ENCODE measurements at places on chromosomes 2 and 18. TPM values are rescaled to one million over a fixed set of nuclear protein-coding genes. Genes with fewer than 3 reads are reported as not detected.

GRCh38 chr2:29749041-29749440, 172.3 kb downstream of the ALK start:
- no peak for DNase-seq
- H3K36me3 ChIP-seq: no peaks in the 10 kb centered on the region
- H3K27me3 ChIP-seq: peaks cover 3% of the 10 kb centered on the region
- H3K4me3 ChIP-seq: no peak overlapping the region
- no peak overlapping the region for H3K27ac ChIP-seq

DNA sequence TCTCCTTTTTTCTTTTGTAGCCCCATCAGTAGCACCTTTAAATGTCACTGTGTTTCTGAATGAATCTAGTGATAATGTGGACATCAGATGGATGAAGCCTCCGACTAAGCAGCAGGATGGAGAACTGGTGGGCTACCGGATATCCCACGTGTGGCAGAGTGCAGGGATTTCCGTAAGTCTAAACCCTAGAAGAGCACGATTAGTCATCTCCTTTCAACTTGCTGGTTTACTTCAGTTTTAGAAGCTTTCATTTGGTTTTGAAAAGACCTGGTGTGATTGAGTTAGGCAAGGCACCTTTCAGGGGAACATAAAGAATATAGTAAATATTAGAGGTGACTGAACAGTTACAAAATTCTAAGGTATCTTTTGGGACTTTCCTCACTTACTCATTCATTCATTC, 72.2 kb upstream of the TMEM87B start:
- no peak overlapping the region for H3K4me3 ChIP-seq
- peaks cover 12% of the 10 kb centered on the region for H3K4me1 ChIP-seq
- no peak for DNase-seq

Gene PLGLB2
- 1.8 TPM for total RNA-seq

Gene DCTN1
- 87.2 TPM for total RNA-seq

Measured in activated CD4-positive, alpha-beta T cell treated with anti-CD3 and anti-CD28 coated beads, Interleukin-2, amount 10 ng/mL, durations not matched to agents 24 days and 14 days (primary cell).